D721Med (cell line): ENCODE measurements at places on chromosomes 2 and 18.

DNA sequence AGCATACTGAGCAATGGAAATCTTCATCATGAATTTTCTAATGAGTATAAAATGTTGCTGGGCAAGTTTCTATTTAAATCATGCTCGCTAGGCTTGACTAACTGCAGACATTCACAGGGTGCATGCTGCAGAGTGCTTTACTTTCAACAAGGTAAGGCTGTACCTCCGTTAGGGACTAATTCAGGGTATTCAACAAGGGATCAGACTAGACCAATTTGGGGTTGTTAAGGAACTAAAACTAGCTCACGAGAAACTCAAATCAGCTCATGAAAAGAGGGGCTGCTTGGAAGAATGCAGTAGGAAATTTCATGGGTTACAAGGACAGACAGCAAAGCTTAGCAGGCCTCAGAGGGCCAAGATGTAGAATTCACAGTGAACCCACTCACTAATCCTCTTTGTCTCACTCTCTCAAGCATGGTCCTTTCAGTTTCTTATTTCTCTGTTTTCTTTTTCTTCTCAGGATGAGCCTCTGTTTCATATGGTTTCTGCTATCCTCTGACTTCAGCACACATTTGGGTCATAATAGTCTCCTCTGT lies 2.2 kb downstream of the MYO3B start:
- no peak for DNase-seq

DNA sequence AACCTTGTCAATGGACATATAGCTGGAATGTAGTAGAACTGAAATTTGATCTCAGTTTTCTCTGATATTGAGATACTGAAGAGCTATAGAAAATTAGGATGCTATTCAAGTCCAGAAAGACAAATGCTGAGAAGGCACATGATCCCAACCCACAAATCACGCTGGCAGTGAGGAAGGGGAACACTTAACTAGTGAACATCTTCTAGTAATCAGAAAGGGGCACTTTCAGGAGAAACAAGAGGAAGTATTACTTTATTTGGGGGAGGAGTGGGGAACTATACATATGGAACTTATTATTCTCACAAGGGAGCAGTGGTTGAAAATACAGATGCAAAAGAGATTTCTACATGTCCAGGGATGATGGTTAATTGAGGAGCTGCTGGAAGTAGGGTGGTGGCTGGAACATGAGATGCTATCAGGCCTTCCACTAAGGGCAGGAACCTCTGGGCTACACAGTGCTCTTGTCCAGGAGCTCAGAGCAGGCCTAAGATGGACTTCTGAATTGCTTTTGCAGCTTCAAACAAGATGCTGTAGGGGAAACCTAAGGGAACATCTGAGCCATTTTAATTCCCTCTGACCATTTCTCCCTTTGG lies 79.3 kb downstream of the TGFA start:
- no peak for DNase-seq

DNA sequence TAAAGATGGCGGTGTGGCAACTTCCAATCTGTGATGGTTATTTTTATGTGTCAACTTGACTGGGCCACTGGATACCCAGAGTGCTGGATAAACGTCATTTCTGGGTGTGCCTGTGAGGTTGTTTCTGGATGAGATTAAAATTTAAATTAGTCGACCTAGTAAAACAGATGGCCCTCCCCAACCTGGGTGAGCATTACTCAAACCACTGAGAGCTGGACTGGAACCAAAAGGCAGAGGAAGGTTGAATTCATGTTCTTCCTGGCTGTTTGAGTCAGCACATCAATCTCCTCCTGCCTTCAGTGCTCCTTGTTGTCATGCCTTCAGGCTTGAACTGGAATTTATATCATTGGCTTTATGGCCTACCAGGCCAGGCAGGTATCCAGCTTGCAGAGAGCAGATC lies 190.8 kb upstream of the RGPD4 start:
- no peak for DNase-seq

GRCh38 chr2:112811841-112812306 lies 24.7 kb downstream of the IL1B start:
- no peak for DNase-seq

DNA sequence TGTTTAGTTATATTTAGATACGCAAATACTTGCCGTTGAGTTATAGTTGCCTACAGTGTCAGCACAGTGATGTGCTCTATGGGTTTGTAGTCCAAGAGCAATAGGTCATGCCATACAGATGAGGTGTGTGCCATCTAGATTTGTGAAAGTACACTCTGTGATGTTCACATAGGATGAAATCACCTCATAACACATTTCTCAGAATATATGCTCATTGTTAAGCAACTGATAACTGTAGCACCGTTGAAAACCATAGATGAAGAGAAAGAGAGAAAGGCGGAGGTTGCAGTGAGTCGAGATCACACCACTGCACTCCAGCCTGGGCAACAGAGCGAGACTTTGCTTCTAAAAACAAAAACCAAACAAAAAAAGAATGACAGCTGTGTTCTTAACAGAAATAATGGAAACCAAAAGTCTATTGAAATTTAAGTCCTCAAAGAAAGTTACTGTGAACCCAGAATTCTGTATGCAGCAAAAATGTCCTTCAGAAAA lies 9.5 kb downstream of the DGKD start:
- no peak for DNase-seq
